ENCODE measurements at places on chromosomes 16 and 17. TPM values are rescaled to one million over a fixed set of nuclear protein-coding genes. Genes with fewer than 3 reads are reported as not detected.

The NOL3 gene
- 0.91 TPM for polyA plus RNA-seq

The TTLL6 gene
- not detected for polyA plus RNA-seq

The NACA2 gene
- polyA plus RNA-seq: not detected

DNA sequence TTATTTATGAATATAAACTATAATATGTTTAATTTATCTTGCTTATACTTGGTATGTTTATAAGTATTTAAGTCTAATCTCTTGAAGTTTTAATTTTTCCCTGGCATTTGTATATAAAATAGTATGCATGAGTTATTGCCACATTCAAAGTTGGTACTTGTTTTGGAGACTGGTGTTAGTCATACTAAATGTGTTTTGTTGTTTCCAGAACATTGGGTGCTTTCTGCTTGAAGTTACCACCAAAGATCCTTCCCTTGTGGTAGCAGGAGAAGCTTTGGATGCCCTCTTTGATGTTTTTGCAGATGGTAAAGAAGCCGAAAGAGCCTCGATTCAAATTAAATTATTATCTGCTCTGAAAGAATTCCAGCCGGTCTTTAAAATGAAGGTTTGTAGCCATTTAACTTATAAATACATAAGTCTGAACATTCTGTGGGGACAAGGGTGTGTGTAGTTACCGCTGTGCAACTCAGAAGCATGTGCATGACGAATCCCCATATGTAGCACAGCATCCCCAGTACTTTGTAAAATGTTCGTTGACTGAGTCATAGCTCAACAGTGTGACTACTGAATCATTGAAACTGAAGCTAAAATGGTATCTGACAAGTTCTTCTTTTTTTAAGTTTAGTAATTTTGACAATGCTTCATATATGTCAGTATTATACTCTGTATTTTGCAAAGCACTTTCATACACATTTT lies 36.4 kb downstream of the HEATR3 start:
- H3K36me3 ChIP-seq: peaks cover 33% of the 10 kb centered on the region
- H3K27me3 ChIP-seq: no peaks in the 10 kb centered on the region
- no peaks in the 10 kb centered on the region for H3K4me1 ChIP-seq
- H3K27ac ChIP-seq: no peak overlapping the region

DNA sequence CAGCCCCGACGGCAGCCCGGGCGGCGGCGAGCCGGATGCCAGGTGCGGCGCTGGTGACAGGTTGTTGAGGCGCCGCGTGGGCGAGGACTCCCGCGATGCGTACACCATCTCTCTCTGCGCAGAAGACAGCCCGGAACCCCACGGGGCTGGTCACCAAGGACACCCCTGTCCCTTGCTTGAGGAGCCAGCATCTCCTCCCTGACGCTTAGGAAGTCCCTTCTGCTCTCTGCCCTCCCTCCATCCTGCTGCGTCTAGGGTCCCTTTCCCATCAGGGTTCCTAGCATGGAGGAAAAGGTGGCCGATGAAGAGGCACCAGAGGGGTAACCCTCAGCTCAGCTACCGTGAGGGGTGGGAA lies 43.6 kb downstream of the SRCIN1 start:
- H3K27ac ChIP-seq: no peak overlapping the region
- H3K36me3 ChIP-seq: no peaks in the 10 kb centered on the region
- no peak for DNase-seq
- peaks cover 69% of the 10 kb centered on the region for H3K27me3 ChIP-seq
- H3K4me3 ChIP-seq: no peak overlapping the region
- peaks cover 35% of the 10 kb centered on the region for H3K4me1 ChIP-seq

GRCh38 chr17:60751884-60752283 lies 74.2 kb downstream of the BCAS3 start:
- no peak for DNase-seq
- no peaks in the 10 kb centered on the region for H3K27me3 ChIP-seq
- H3K4me3 ChIP-seq: no peak overlapping the region
- no peak overlapping the region for H3K27ac ChIP-seq
- H3K36me3 ChIP-seq: no peaks in the 10 kb centered on the region

- no peaks in the 10 kb centered on the region for H3K27me3 ChIP-seq
- no peak overlapping the region for H3K4me3 ChIP-seq
- no peak for DNase-seq
- H3K27ac ChIP-seq: no peak overlapping the region
These were observed 5.8 kb upstream of the TNRC6A start for GRCh38 chr16:24723663-24724062.

GRCh38 chr16:80695020-80695419 lies 109.4 kb downstream of the CDYL2 start:
- no peak overlapping the region for H3K27ac ChIP-seq
- no peak overlapping the region for H3K4me3 ChIP-seq
- no peak for DNase-seq
- H3K27me3 ChIP-seq: no peaks in the 10 kb centered on the region

DNA sequence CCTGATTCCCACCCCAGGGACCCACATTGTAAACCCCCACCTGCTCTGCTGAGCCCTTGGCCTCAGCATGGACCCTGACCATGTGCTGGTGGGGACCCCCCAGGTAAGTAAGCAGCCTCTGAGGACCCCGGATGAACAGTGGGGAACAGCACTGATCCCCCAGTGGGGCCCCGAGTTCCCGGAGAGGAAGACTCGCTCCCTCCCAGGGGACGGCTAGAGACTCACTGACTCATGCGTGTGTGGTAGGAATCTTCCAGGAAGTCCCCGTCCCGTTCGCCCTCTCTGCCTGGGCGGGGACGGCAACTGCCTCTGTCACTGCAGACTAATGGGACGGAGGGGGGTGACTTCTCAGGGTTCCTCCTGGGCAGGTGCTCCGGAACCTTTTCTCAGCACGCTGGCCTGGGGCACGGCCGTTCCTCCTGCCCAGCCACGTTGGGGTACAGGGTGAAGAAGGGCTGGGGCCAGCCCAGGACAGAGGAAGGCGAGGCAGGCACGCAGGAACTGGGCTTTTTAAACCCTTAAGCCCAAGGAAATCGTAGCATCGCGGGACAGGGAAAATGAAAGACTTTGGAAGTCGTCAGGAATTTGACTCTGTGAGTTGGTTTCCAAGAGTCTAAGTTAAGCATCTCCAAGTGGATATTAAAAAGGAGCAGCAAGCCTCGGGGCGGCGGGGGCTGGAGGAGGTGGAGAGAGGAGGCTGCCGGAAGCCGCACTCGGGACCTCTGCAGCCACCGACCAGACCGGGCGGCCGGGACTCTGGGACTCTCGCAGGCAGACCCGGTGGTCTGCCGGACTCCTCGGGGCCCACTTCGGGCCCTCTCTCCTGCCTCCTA lies 178.7 kb downstream of the SEC14L1 start:
- H3K4me1 ChIP-seq: peaks cover 24% of the 10 kb centered on the region
- H3K4me3 ChIP-seq: peak overlapping the region; percentile 49
- DNase-seq: peak; percentile 35
- H3K27ac ChIP-seq: peak overlapping the region; percentile 60
- H3K27me3 ChIP-seq: no peaks in the 10 kb centered on the region

DNA sequence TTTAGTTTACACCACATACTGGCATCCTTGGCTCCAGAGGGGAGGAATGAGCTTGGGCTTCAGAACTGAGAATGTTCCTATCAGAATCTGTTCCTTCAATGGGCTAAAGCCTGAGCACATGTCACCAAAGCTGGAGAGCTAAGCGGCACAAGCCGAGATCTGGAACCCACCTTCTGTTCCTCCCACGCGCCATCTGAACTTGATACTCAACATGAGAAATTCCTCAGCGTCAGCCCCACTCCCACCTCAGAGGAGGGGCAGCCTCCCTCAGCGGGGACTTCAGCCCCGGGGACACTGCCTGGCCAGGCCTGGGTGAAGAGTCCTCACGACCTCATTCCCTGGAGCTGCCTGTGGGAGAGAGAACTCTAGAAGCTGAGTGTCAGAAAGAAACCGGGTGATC lies 22.8 kb upstream of the SLC47A1 start:
- no peaks in the 10 kb centered on the region for H3K4me1 ChIP-seq
- no peak overlapping the region for H3K27ac ChIP-seq
- H3K36me3 ChIP-seq: no peaks in the 10 kb centered on the region
- H3K4me3 ChIP-seq: no peak overlapping the region

DNA sequence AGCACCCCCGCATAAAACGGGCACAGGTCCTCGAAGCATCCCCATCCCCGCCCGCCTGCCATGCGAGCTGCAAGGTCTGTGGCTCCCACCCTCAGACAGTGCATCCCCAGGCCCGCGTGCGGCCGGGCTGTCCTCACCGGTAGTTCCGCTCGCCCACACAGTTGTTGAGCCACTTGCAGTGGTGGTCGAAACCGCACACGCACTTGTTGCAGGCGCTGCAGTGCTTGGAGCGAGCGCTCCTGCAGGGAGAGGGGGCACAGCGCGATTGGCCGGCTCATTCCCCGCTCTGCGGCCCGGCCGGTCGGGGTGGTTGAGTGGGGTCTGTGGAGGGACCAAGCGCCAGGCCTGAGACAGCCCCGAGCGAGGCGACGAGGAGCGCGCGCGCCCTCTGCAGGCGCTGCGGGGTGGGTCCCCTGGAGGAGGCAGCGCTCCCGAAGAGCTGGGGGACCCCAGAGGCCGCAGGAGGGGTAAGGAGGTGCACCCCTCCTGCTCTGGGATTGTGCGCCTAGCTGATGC lies 6.0 kb upstream of the TPPP3 start:
- H3K27ac ChIP-seq: no peak overlapping the region
- peak; percentile 20 for DNase-seq
- peaks cover 11% of the 10 kb centered on the region for H3K27me3 ChIP-seq
- no peaks in the 10 kb centered on the region for H3K4me1 ChIP-seq

Data from CD8-positive, alpha-beta memory T cell (primary cell).